Activated T-helper 2 cell treated with anti-CD3 and anti-CD28 coated beads, Interferon-gamma antibody, Interleukin-2, Interleukin-4, amounts not matched to agents 10 μg/mL and 5 μg/mL and 100 μg/mL, durations not matched to agents 14 hours and 24 hours and 36 hours (primary cell): ENCODE measurements at places on chromosomes 16 and 17.
A peak's percentile ranks its signal among the peaks of the same experiment; 100 is the strongest.

DNA sequence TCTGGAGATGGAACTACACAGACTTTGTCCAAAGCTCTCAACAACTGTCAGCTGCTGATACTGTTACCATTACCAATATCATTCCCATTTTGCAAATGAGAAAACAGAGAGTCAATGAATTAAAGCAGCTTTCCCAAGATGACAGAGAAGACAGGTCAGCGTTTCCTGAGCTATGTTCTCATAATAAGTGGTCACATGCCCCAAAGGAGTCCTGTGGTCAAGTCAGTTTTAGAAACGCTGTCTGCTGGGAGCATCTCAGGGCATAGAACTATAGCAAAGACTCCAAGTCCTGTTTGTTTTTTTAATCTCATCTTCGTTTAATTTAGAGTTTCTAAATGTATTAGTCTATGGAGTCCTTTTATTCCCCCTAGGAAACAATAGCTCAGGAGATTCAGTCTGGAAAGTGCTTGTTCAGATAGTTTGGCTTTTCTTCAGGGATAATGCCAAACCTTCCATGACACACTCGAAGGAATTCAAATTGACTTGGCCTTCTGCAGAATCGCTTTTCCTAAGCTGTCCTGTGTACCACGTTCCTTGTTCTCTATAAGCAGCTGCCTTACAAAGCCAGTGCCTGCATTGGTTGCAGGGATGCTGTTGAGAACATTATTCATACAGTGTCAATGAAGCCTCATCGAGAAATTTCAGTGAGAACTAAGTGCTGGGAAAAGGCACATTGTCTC is 12.1 kb downstream of the CCDC42 start:
- DNase-seq, result no peak
- H3K4me1 ChIP-seq, result no peaks in the 10 kb centered on the region
- H3K27ac ChIP-seq, result no peak overlapping the region

- no peak for DNase-seq
- no peaks in the 10 kb centered on the region for H3K27me3 ChIP-seq
- H3K36me3 ChIP-seq, result peaks cover 67% of the 10 kb centered on the region
- H3K27ac ChIP-seq, result peak overlapping the region; percentile 96
These were observed 598 bp downstream of the NIP7 start for GRCh38 chr16:69340095-69340644.

- peaks cover 13% of the 10 kb centered on the region for H3K4me1 ChIP-seq
- no peaks in the 10 kb centered on the region for H3K36me3 ChIP-seq
- H3K27me3 ChIP-seq, result peaks cover 4% of the 10 kb centered on the region
- no peak for DNase-seq
- no peak overlapping the region for H3K27ac ChIP-seq
- H3K4me3 ChIP-seq, result no peak overlapping the region
These were observed 706.1 kb downstream of the WWOX start for GRCh38 chr16:78805556-78805955.

DNA sequence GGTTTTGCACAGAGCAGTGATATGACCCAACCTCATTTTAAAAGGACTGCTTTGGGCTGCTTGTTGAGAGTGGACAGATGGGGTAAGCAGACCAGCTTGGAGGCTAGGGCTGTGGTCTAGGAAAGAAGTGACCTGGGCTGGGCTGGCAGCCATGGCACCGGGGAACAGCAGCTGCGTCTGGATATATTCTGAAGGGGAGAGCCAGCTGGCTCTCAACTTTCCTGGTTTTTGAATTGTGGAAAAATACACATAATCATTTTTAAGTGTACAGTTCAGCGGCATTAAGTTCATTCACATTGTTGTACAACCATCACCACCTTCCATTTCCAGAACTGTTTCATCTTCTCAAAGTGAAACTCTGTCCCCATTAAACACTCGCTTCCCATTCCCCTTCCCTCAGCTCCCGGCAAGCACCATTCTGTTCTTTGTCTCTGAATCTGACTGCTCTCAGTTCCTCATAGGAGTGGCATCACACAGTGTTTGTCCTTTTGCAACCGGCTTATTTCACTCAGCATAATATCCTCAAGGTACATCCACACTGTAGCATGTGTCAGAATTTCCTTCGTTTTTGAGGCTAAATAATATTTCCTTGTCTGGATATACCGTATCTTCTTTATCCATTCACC is 113.2 kb downstream of the SPECC1 start:
- H3K4me1 ChIP-seq, result no peaks in the 10 kb centered on the region
- peaks cover 14% of the 10 kb centered on the region for H3K27me3 ChIP-seq
- no peak overlapping the region for H3K27ac ChIP-seq
